ENCODE measurements at places on chromosomes 11 and 22. TPM values are rescaled to one million over a fixed set of nuclear protein-coding genes. Genes with fewer than 3 reads are reported as not detected.

DNA sequence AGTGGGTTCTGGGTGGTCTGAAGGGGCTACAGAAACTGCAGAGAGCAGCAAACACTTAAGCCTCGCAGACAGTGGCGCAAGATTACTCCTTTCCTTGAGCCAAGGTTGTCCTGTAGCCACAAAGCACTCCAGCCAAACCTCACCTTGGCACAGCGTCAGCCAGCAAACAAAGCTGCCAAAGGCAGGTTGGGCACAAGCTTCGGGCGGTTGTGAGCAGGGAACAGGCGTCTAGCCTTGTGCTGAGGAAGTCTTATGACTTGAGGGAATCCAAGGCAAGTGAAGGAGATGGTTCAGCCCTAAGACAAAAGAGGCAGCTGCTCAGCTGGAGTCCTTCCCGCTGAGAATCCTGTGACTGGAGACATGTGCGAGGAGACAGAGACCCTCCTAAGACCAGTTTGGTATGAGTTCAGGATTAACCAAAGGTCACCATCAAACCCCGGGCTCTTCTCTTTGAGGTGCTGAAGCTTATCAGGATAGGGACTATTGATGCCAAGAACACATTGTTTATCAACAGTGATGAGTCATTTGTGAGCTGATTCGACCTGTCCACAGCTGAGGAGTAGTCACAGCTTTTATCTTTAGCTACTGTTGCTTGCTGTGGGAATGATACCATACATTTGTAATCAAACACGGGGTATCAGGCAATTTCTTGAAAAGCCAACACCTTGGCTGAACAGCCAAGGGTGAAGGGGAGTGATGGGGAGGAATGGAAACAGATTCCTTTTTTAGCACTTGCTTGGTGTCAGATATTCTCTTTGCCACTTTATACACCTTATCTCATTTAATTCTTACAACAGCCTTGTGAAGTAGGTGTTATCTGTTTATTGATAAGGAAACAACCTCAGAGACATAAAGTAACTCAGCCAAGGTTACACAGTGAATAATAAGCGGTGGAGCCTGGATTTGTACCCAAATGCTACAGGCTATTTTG is 4.6 kb downstream of the ADM start:
- peak; percentile 78 for DNase-seq

- no peak for DNase-seq
Observed at GRCh38 chr11:803770-804598, 1.0 kb downstream of the PIDD1 start.

- DNase-seq, result no peak
Observed at GRCh38 chr11:76935042-76935441, 74.3 kb downstream of the ACER3 start.

DNA sequence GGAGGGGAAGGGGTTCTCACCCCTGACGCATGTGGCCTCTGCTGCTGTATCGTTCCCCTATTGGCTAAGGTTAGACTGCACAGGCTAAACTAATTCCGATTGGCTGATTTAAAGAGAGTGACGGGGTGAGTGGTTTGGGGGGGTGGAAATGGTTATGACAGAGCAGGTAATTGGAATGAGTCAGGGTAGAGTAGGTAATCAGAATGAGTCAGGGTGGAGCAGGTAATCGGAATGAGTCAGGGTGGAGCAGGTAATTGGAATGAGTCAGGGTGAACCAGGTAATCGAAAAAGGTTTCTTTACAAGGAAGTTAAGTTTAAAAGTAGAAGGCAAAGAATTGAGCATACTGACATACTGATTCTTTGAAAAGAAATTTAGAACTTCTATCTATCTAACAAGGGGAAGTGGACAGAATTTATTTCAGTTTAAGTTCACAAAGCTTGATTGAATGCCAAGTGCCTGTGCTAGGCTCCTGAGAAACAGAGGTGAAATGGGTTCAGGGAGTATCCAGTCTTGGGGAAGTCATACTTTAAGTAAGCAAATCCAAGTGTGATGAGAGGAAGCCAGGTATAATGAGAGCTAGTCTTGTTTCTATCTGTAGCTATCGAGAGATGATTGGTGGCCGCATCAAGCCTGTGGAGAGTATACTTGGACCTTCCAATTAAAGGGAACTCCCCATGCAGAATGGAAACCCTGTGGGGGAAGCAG is 58.0 kb downstream of the C11orf91 start:
- no peak for DNase-seq

- no peak for DNase-seq
Observed at GRCh38 chr11:126212089-126212660, 593 bp downstream of the FAM118B start.

GRCh38 chr11:69352715-69353319 is 58.9 kb downstream of the MYEOV start:
- no peak for DNase-seq

DNA sequence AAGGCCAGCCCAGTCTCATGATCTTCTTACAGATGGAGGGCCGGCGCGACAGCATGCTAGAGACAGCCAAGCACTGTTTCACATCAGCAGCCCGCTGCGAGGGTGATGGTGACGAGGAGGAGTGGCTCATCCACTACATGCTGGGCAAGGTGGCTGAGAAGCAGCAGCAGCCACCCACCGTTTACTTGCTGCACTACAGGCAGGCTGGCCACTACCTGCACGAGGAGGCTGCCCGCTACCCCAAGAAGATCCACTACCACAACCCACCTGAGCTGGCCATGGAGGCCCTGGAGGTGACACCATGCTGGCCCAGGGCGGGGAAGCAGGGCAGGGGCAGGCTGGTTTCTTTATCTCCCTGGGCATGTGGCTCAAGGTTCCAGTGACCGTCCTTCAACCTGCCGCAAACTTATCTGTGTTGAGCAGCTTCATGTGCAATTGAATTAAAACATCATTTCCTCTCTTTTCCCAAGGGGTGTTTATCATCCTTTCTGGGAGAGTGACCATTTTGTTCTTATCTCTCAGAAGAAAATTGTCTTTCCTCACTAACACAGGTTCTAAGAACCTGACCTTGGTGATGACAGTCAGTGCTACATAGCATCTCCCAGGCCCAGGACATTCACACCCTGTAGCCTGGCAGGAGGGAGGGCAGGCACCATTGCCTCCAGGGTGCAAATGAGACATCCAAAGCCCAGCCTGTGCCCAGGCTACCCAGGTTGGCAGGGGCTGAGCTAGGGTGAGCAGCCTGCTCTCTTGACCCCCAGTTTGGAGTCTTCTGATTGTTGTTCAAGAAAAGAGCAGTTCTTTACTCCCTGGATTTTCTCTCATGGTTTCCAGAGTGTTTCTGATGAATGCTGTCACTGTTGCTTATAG is 80.7 kb downstream of the CABIN1 start:
- peak; percentile 86 for DNase-seq

DNA sequence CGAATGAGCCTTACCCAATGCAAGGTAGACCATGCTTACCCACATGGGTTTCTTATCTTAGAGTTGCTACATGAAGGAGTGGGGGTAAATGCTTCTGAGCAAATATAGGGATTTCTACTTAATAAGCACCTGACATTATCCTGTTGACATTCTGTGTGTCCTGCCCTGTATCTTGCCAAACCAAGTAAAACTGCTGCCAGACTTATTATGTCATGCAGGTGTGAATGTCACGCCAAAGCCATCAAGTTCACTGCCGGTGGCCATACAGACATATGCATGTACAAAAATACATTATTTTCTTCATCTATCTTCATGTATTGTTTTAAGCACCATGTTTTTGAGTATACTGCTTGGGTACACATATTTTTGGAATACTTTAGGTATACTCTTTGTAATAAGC is 70.2 kb downstream of the NOX4 start:
- DNase-seq, result no peak

The PDE2A gene
- total RNA-seq, result 38.5 TPM

The CD248 gene
- 15.7 TPM for total RNA-seq

The TP53AIP1 gene
- not detected for total RNA-seq
